ENCODE measurements at places on chromosomes 11 and 22. TPM values are rescaled to one million over a fixed set of nuclear protein-coding genes. Genes with fewer than 3 reads are reported as not detected.

DNA sequence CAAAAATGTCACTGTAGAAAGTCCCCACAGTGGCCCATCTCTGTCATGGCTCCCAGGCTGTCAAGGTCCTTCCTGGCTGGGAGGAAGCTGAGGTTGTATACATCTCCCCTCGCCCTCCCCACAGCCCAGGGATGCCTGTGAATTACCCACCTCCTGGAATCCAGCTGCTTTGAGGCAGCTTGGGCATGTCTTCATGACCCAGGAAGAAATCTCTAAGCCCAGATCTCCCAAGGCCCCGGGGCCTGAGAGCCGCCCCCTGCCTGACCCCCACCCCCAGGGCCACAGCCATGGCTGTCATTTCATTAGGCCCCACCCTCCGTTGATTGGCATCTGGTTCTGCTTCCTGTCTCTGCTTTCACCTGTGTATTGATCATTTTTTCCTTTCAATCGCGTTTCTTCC, 207.5 kb downstream of the TBC1D22A start:
- no peak for DNase-seq

DNA sequence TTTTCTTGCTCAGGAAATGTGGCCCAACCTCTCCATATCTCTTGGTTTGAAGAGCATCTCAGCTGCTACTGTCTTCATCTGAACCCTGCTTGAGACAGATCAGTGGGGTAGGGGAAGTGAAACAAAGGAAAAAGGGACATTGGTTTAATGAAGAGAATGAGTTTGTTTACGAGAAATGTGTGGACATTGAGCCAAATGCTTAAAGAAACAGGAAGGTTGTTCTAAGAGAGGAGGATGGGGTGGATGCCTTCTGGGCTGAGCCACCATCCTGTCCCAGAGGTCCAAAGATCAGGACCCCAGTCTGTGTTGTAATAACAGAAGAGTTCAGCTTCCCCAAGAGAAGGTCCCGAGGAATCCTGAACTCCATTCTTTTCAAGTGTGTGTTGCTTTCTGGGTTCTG, 369.7 kb downstream of the INSC start:
- no peak for DNase-seq

DNA sequence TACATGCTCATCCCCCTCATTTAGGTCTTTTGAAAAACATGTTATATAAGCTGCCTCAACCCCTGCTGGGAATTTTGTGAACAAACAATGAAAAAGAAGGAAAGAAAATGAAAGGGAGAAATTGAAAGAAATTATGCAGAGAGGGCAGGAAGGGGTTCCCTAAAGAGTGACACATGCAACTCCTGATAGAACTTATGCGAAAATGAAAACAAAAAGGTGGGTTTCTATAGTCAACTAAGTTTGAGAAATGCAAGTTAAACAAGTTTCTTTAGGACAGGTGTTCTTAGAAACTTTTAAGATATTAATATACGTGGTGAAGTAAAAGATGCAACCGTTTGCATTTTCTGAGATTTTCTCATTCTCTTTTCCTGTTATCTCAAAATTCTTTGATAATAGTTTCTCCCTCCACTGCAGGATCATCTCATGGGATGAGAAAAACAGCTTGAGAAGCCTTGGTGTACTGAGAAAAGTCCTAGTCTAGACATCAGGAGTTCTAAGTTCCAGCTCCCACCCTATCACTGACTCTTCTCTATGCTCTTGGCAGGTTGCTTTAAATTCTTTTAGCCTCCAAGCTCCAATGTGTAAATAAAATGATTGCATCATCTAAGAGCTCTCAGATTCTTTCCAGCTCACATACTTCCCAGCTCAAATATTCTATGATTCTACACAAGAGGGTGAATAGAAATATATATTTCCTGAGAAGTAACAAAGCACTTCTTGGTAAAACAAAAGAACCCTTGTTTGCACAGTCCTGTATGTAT, 109.2 kb downstream of the FAM76B start:
- no peak for DNase-seq

DNA sequence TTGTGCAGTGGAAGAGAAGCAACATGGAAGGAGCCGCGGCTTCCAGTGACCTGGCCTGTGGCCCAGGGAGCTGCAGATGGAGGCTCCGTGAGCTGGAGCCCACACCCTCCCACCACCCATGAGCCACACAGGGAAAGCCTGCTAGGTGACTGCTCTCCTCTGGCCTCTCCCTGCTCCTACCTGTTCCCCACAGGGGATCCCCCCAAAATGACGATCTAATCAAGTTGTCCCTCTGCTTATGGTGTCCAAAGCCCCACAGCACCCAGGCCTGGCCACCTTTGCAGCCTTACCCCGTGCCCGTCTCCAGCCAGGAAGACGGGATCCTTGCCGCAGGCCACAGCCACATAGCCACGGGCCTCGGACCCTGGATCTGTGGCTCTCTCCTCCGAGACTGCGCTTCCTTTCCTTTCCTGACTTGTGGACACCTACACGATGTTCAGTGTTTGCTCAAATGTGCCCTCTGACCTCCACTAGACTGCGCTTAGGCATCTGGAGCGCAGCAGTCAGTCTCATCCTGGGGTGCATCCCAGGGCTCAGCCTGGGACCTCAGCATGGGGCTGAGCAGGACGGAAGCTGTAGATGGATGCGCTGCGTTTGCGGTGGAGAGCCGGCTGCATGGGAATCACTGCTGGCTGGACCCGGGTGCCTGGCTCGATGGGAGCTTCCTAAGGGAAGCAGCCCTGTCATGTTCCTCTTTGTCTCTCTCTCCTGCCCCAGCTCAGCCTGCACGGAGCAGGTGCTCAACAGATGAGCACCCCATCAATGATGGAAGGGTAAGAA, 133.3 kb downstream of the ST3GAL4 start:
- no peak for DNase-seq

DNA sequence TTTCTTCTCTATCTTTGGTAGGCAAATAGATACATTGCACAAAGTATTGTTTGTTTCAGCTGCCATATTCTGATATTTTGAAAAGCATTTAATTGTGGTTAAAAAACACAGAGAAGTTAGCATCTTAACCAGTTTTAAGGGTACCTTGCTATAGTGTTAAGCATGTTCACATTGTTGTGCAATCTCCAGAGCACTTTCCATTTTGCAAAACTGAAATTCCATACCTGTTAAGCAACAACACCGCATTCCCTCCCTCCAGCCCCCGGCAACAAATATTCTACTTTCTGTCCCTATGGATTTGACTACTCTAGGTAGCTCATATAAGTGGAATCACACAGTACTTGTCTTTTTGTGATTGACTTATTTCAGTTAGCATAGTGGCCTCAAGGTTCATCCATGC, 33.9 kb downstream of the CNTF start:
- DNase-seq, result no peak

DNA sequence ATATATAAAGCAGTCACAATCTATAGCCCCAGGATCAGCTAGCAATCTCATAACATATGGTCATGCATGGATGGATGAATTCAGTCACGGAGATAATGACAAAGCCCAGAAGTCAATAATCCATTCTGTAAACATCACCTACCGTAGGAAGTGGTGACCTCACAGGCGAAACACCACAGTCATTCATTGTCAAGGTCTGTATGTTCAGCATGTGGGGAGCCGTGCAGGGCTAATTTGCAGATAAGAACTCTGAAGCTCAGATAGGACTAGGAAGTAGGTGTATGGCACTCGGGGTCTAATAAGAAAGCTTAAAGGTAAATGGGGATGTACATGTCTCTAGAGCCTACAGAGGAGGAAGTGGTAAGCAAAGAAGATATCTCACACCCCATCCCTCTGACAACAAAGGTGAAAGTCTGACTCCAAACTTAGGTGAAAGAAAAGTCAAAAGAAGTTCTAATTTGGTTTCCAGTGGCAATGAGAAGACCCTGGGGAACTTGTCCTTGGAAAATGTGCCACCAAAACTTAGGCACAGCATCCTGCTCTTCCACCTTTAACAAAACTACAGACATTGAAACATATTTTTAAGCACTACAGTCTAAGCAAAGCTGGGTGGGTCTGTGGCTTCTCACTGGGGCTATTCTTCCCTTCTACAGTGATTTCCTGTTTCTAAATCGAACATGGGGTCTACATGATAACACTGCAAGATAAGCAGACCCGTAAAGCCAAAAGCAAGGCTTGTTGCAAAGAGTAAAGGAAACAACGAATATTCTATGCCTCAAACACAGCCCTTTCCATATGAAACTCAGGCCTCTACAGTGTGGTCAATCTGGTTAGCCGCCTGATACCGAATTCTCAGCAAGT, 5.2 kb downstream of the CRTAM start:
- DNase-seq, result no peak

- DNase-seq, result no peak
Observed at GRCh38 chr11:86288776-86289507, 13.1 kb upstream of the HIKESHI start.

INS gene
- total RNA-seq, result not detected

IFTAP gene
- total RNA-seq, result 13.2 TPM

SULT4A1 gene
- total RNA-seq, result 2.1 TPM

VSIG2 gene
- 0.40 TPM for total RNA-seq

Data from epithelial cell of proximal tubule (primary cell).